ENCODE measurements at places on chromosomes 12 and 14.

DNA sequence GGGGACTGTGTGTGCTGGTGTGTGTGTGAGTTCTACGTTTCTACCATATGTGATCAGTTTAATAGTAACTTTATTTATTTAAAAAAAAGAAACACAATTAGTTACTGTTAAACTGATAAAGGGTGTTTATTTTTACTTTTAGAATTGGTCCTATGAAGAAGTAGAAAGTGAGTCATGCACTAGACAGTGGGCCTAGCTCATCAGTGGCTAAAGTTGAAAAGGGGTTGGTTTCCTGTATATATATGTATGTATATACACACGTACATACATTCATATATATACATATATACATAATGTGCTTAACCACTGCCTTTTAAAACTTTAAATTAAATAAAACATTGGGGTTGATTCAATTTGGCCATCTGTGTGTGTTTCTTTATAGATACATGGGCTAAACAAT, 68.8 kb upstream of the TMEM263 start:
- DNase-seq, result no peak

GRCh38 chr12:110555577-110556406, 27.3 kb downstream of the PPTC7 start:
- DNase-seq, result no peak

DNA sequence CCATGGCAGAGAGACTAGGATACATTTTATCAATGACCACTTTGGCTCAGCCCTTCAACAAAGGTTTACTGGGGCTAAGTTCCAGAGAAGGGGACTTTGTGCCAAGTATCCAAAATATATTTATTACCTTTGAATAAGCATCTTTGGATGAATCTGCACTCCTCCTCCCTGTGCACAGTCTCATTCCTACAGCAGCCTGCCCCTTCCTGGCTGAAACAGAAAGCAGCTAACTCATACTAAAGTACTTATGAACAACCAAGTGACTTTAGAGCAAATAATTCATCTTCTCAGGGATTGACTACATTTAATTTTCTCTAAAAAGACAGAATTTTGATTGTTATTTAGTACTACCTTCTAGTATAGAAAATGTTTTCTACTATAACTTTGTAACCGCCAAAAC, 47.8 kb upstream of the ETV6 start:
- no peak for DNase-seq

DNA sequence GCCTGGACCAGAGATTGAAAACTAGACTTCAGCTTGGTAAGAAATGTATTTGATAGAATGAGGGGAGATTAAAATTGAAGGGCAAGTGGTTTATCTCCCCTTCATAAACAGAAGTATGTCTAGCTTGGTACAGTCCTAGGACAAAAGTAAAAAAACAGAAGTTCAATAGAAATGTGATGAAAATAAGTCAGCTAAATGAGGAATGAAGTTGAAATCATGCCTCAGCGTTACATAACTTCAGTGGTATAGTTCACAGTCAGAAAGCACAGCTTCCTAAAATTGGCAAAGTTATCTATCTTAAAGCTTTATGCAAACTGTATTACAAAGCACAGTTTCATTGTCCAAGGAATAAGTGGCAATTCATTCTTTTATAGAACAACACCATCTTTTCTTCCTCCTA, 90.2 kb upstream of the SYT10 start:
- DNase-seq, result no peak

DNA sequence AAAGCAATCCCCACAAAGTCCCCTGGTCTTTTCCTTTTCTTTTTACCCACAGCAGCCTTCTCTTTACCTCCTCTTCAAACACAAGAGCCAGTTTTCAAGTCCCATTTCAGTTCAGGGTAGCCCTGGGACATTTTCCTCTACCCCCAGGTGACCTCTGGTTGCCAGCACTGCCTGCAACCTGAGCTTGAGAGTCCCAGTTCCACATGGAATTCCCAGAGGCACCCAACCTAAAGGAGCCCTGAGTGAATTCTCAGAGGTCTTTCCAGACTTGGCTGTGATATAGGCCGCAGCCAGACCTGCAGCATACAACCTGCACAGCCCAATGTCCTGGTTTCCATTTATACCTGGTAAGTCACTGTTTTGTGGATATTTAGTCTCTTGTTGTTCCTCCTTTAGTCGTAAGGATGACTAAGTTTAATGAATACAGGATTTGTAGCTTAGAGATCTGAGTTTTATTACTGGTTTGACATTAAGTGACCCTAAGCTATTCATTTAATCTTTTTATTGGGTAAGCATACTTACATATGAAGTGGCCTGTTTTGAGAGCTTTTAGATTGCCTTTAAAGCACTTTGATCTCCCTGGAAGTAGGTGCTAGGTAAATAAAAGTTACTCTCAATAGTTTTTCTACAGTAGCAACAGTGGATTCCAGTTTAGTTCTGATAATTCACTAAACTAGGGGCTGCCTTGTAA, 159.8 kb downstream of the TGFB3 start:
- no peak for DNase-seq

DNA sequence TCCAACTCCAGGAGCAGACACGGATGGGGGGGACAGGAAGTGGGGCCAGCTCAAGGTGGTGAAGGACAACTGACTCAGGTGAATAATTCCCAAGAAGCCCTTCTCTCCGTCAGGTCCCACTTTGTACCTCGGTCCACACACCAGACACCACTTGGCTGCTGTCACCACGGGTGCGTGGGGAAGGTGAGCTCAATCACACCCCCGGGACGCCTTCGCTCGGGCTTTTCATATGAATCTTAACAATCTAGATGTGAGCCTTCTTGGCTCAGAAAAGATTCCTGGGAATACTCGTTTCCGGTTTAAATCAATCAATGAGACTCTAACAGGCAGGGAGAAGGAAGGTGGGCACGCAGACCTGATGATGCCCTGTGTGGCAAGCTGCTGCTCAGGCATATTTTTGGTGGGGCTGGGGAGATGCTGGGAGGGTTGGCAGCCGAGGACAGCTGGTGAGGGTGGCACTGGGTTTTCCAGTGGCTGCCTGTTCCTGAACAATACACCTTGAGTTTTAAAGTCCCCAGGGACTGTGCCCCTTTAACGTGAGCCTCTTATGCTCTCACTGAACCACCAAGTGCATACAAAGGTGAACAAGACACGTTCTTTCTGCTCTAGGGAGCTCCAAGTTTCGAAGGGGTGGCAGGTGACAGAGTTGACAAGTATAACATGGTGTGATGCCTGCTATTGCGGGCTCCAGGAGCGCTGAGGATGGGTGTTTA, 5.1 kb downstream of the TESC start:
- no peak for DNase-seq

- DNase-seq, result no peak
Measured at GRCh38 chr14:21711360-21711961, 37.8 kb upstream of the OR4E1 start.

GRCh38 chr14:68651075-68651474, 141.8 kb downstream of the ZFP36L1 start:
- no peak for DNase-seq

DNA sequence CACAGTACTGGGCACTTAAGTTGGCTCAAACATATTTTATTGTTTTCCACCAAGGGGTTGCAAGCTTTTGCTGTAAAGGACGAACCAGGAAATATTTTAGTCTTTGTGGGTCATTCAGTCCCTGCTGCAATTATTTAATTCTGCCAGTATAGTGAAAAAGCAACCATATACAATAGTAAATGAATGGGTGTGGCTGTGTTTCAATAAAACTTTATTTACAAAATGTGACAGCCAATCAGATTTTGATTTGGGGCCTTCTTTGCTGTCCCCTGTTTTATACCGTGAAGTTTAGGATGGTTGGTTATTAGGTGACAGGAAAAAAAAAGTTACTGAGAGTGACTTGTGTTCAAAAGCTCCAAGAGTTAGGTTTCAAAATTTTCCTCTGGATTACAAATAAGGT, 956.4 kb downstream of the AACS start:
- DNase-seq, result no peak

DNA sequence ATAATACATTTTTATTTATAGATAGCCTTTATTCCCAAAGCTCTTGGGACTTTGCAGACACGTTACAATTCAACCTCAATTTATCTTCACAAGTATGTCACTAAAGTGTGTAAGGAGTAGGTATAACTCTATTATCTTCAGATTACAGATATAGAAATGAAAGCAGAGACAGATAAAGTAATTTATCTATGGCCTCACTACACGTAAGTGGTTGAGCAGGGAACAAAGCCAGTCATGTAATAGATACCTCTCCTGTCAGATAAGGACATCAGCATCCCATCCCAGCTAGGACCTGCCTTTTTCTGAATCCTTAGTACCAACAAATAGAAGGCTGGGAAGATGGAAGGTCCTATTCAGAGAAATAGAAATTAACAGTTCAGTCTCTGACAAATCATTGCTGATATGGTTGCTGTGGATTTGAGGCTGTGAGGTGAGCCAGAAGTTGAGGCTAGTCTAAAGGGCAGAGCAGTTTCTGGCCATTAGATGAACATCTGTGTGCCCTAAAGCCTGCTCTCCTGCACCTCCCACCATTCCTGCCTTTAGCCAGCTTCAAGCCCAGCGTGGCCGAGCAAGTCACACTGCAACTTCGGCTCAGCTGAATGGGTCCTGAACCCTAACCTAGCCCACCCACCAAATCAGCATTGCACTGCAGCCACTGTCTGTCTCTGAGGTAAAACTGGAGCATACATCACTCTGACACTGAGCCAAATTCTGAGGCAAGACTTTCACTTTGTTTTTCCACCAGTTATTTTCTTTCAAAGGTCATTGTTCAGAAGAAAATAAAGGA, 71.1 kb upstream of the PLEKHA5 start:
- DNase-seq, result no peak

GRCh38 chr14:67567654-67568053, 32.4 kb downstream of the PIGH start:
- DNase-seq, result no peak

- DNase-seq, result no peak
Measured at GRCh38 chr14:61562321-61563161, 132.8 kb upstream of the HIF1A start.

DNA sequence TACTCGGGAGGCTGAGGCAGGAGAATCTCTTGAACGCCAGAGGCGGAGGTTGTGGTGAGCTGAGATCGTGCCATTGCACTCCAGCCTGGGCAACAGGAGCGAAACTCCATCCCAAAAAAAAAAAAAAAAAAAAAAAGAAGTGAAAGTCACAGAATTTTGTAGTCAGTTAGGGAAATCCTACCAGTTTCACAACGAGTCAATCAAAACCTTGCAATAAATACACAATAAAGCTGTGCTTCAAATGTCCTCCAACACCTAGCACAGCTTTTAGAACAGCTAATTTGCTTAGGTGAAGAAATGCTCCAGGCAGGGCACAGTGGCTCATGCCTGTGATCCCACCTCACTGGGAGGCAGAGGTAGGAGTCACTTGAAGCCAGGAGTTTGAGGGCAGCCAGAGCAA, 112.8 kb upstream of the ATF7IP start:
- DNase-seq, result no peak

DNA sequence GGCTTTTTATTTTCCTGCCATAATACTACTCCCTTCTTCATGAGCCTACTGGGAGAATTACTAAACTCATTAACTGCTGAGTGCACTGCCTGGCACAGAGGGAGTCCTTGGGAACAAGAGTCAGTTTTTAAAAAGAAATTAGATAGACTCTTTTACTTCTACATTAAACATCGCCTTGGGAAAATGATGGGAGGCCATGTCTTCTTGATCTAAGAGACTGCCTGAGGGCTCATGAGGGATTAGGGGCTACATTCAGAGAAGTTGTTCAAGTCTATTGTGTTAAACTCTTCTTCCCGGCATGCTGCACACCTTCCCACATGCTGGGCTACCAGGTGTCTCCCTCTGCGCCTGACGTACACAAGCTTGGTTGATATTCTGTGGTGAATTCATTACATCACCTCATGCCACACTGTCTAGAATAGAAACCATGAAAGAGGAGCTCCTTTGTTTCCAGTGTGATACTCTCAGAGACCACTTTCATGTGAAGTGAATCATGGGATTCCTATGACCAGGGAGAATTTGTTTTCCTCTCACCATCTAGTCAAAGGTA, 1422.3 kb downstream of the AACS start:
- DNase-seq, result no peak

GRCh38 chr14:95535226-95536021, 574 bp downstream of the GLRX5 start:
- no peak for DNase-seq

DNA sequence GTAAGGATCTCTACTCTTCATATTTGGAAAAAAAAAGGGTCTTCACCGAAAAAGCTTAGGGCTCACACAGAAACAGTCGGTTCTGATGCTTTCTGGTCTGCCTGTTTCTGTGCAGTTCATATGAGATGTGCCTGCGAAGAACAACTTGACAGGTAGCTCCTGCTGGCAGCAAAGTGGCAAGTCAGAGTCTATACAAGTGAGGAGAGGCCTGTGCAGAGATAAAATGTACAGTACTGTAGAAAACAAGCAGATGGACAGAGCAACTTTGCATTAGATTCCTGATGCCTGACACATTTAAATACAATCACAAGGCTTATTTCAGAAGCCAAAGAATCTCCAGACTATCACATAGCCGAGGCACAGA, 936.0 kb downstream of the DIO2 start:
- DNase-seq, result no peak

- DNase-seq, result no peak
Measured at GRCh38 chr12:70925539-70925938, 5.0 kb upstream of the PTPRR start.

Measured in C1 segment of cervical spinal cord (tissue), 14 donors.